ENCODE measurements at places on chromosomes 4 and X.

- DNase-seq = peak; percentile 77
These were observed 62.3 kb downstream of the TMA16 start for GRCh38 chr4:163556650-163557391.

GRCh38 chr4:98639523-98639922 is 18.9 kb downstream of the TSPAN5 start:
- no peak for DNase-seq

- no peak for DNase-seq
These were observed 486.5 kb upstream of the HTR2C start for GRCh38 chrX:114097427-114097826.

- DNase-seq = no peak
These were observed 816.0 kb upstream of the PCDH10 start for GRCh38 chr4:132332932-132333723.

DNA sequence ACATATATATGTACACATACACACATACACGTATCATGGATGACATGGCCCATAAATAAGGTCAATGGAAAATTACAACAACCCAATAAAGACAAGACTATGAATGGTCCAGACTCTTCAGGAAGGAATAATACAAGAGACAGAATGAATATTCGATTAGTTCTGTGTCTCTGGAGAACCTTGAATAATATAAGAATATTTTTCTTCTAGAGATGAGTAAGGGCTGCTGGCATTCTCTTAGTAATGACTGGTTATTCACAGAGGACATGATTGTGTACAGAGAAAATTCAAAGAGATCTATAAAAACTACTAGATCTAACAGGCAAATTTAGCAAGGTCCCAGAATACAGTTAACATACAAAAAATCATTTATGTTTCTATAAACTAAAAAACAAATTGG is 23.3 kb downstream of the SPIN4 start:
- DNase-seq = no peak

GRCh38 chr4:85701861-85702321 is 226.9 kb downstream of the ARHGAP24 start:
- peak; percentile 51 for DNase-seq

GRCh38 chr4:145186729-145187128 is 6.3 kb upstream of the OTUD4 start:
- peak; percentile 74 for DNase-seq

DNA sequence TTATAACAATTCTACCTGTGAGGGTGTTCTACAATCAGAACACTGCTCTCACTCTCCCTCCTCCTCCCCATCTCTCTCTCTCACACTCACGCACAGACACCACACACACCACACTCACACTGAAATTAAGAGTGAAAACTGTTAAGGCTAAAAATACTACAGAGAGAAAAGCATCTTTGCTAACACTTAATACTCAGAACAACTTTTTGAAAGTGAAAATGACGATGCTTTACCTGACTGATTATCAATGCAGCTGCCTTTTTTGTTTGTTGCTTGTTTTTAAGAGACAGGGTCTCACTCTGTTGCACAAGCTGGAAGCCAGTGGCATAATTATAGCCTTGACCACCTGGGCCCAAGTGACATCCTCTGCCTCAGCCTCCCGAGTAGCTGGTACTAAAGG is 222.4 kb downstream of the APBB2 start:
- DNase-seq = no peak

GRCh38 chr4:16579866-16580265 is 318.6 kb downstream of the LDB2 start:
- no peak for DNase-seq

- DNase-seq = no peak
These were observed 179.7 kb downstream of the AMELX start for GRCh38 chrX:11472879-11473278.

DNA sequence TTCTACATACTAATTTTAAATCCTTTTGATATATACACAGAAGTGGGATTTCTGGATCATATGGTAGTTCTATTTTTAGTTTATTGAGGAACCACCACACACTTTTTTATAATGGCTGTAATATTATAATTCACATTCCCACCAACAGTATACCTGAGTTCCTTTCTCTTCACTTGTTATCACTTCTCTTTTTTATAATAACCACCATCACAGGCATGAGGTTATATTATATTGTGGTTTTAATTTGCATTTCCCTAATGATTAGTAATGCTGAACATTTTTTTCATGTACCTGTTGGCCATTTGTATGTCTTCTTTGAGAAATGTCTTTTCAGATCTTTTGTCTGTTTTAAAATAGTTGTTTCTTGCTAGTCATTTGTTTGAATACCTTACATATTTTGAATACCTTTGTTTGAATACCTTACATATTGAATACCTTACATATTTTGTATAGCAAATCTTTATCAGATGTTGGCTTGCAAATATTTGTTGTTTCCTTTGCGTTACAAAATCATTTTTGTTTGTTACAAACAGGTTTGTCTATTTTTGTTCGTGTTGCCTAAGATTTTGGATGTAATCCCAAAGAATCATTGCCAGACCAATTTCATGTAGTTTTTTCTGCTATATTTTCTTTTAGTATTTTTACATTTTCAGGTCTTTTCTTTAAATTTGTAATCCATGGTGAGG is 198.5 kb upstream of the KLF8 start:
- DNase-seq = no peak

DNA sequence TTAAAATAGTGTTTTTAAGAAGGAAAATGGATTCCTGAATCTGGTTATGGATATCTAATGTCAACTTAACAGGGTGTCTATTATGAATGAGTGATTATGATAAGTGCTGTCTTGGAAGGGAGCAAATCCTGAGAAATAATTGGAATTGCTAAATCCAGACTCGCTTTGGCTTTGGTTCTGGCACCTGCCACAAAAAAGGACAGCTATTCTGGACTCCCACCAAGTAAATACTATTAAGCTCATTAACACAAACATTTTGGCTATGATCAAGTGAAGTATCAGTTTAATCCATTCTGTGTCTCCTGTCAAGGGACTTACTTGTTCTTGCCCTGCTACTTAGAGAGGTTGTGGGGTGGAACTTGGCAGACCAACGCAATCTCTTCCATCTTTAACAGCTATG is 403.7 kb downstream of the CENPC start:
- no peak for DNase-seq

DNA sequence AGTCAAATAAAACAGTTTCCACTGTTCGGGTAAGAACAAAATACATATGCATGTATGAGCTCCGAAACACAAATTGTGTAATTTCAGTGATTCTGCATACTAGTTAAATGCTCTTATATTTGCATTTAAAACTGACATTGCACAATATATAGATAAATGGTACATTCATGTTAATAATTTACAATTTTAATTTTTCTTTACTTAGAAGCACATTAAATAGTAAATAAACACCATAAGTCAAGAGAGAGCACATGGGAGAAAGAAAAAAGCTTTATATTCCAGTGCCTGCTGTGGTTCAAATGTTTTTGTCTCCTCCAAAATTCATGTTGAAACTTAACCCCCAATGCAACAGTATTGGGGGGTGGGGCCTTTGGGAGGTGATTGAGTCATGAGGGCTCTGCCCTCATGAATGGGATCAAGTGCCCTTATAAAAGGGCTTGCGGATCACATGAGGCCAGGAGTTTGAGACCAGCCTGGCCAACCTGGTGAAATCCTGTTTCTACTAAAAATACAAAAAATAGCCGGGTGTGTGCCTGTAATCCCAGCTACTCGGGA is 322.9 kb downstream of the BCOR start:
- DNase-seq = no peak

GRCh38 chr4:37628977-37629609 is 57.1 kb downstream of the RELL1 start:
- peak; percentile 75 for DNase-seq

DNA sequence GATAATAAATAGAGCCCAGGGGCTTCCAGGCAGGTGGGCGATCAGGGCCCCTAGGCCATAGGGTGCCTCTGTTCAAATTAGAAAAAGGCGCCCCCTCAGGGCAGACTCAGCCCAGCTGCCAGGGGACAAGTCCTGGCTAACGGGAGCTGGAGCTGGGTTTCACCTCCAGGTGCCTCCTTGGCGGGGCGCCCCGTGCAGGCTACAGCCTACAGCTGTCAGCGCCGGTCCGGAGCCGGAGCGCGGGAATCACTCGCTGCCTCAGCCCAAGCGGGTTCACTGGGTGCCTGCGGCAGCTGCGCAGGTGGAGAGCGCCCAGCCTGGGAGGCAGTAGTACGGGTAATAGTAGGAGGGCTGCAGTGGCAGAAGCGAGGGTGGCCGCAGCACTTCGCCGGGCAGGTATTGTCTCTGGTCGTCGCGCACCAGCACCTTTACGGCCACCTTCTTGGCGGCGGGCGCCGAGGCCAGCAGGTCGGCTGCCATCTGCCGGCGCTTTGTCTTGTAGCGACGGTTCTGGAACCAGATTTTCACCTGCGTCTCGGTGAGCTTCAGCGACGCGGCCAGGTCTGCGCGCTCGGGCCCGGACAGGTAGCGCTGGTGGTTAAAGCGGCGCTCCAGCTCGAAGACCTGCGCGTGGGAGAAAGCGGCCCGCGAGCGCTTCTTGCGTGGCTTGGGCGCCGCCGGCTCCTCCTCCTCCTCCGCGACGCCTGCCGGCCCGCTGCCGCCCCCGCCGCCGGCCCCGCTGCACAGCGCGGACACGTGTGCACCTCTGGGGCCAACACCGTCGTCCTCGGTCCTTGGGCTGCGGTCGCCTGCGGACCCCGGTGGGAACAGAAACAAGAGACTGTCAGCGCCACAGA is 2.4 kb downstream of the NKX3-2 start:
- DNase-seq = no peak

DNA sequence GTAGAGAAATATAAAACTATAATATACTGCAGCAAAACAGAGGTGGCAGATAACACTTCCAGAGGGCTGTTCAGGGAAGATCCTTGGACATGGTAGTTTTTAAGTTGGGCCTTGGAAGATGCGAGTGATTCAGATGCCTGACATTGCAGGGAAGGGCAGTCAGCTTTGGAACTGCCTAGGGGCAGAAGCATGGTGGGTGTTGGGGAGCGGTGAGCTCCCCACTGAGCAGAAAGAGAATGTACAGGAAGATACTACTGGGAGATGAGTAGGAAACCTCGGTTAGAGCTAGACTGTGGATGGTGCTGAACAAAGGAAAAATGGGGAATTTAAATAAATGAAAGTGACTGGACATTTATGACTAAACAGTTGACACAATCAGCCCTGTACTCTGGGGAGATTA is 24.9 kb upstream of the SEC24B start:
- no peak for DNase-seq

DNA sequence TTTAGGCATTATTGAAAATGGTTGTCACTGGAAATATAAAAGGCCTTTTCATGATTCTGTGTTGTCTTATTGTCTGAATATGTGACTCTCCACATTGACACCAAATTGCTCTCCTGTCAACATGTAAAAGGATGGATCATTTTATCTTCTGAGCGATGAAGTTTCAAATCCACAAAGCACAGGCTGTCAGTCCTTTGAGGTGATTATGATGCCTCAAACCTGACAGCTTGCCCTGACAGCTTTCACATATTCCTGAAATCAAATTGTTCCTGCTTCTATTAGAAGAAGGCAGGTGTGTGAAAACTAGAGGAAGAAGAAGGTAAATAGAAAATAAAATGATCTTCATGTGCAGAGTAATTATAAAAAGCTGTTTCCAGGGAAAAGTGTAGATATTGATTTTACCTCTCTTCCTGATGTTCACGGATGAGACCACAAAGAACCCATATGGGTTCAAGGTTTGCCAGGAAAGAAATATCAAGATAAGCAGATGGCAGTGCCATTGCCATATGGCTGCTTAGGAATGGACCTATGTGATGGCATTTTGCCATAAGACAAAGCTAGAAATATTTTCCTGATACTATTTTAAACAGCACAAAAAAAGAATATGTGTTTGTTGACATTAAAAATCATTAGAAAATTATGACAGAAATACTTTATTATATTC is 1006.3 kb upstream of the AGA start:
- no peak for DNase-seq

DNA sequence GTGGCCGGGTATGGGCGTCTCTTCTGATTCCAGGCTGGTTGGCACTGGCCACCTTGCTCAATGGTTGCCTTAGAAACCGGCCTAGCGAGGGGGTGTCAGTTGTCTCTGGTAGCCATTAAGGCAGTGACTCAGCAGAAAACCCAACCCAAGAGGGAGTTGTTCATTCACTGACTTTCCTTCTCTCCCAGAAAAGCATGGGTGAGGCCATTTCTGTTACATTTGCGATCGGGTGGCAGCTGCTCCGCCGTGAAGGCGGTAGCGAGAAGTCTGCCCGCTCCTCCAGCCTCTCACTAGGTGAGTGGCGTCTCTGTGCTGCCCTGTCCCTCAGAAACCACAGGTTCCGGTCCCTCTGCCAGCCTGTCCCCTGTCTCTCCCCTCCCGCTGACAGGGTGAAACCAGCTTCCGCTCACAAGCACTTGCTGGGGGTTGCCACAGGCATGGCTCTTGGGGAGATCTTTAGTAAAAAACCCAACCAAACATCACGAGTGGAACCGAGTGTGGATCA is 17.4 kb downstream of the IRAK1 start:
- peak; percentile 83 for DNase-seq

DNA sequence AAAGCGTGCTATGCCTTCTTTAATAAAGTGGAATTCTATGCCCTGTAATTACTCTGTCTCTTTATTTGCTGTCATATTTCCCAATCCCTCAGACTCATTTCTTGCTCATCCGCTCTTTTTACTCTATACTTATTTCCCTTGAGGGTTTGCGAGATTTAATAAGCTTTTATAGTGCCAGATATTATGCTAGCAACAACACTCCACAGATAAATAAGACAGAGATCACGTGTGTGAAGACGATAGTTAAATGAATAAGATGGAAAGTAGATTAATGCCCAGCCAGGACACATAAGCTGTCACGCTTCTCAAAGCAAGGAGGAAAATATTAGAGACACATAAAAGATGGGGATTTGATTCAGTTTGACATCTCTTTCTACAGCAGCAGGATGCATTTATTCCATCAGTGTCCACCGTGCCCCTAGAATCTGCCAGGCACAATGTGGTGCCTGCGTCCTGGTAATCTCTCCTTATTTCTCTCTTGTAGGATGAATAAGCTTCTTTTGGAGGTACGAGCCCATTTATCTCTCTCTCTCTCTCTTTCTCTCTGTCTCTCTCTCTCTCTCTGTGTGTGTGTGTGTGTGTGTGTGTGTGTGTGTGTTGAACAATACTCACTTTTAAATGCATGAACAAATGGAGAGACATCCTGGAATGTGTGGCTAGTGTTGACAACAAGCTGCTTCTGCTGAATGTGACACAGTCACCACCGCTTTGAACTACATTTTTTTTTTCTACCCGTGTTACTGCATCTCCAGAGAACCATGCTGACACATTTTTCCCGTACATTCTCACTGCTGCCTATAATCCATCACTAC is 48.2 kb downstream of the TMEM156 start:
- DNase-seq = no peak

- DNase-seq = no peak
These were observed 79.7 kb downstream of the SNCA start for GRCh38 chr4:89757154-89757719.

GRCh38 chr4:24640366-24640765 is 56.0 kb upstream of the DHX15 start:
- no peak for DNase-seq

GRCh38 chr4:64897683-64898082 is 488.4 kb upstream of the TECRL start:
- no peak for DNase-seq

GRCh38 chr4:153564630-153565525 is 98.7 kb downstream of the TMEM131L start:
- DNase-seq = no peak

All from suppressor macrophage treated with lipopolysaccharide for 1 hour (primary cell).